ENCODE measurements at places on chromosomes 11 and 22. TPM values are rescaled to one million over a fixed set of nuclear protein-coding genes. Genes with fewer than 3 reads are reported as not detected.

HTR3A gene
- not detected for total RNA-seq

TPST2 gene
- 119 TPM for total RNA-seq

SHISAL1 gene
- total RNA-seq, result 1.5 TPM

- H3K36me3 ChIP-seq, result no peaks in the 10 kb centered on the region
- H3K27me3 ChIP-seq, result no peaks in the 10 kb centered on the region
- H3K4me1 ChIP-seq, result no peaks in the 10 kb centered on the region
- no peak for DNase-seq
- no peak overlapping the region for H3K4me3 ChIP-seq
Measured at GRCh38 chr11:22792497-22792896, 37.1 kb downstream of the SVIP start.

GRCh38 chr11:127454856-127455255, 454.3 kb upstream of the KIRREL3 start:
- H3K4me1 ChIP-seq, result no peaks in the 10 kb centered on the region
- no peak for DNase-seq
- H3K36me3 ChIP-seq, result no peaks in the 10 kb centered on the region
- no peaks in the 10 kb centered on the region for H3K27me3 ChIP-seq
- no peak overlapping the region for H3K27ac ChIP-seq
- H3K4me3 ChIP-seq, result no peak overlapping the region

DNA sequence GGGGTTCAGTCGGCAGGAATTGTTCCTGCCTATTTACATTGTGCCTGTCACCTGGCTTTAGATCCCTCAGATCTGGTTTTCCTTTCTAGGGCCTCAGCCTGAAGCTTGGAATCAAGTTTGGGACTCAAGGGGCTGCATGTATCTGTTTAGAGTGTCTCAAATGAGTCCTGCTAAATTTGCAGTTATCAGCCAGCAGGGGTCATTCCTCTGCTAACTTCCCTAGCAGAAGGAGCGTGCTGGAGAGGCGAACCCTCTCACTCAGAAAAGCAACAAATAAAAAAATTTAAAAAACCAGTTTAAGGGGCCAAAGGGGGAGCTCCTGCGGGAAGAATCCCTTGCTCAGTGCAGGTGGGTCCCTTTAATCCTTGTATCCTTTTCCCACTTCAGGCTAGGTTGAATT, 1220.2 kb downstream of the JRKL start:
- no peak overlapping the region for H3K27ac ChIP-seq
- no peak overlapping the region for H3K4me3 ChIP-seq
- H3K27me3 ChIP-seq, result no peaks in the 10 kb centered on the region
- no peaks in the 10 kb centered on the region for H3K36me3 ChIP-seq
- DNase-seq, result no peak
- H3K4me1 ChIP-seq, result no peaks in the 10 kb centered on the region

GRCh38 chr22:30922151-30922611, 46.4 kb downstream of the MORC2 start:
- H3K27me3 ChIP-seq, result no peaks in the 10 kb centered on the region
- peak; percentile 47 for DNase-seq
- no peaks in the 10 kb centered on the region for H3K4me1 ChIP-seq
- peaks cover 13% of the 10 kb centered on the region for H3K36me3 ChIP-seq
- H3K4me3 ChIP-seq, result peak overlapping the region; percentile 3

GRCh38 chr11:120011836-120012235, 126.1 kb downstream of the TRIM29 start:
- H3K36me3 ChIP-seq, result no peaks in the 10 kb centered on the region
- no peak overlapping the region for H3K27ac ChIP-seq
- no peaks in the 10 kb centered on the region for H3K27me3 ChIP-seq
- no peaks in the 10 kb centered on the region for H3K4me1 ChIP-seq
- H3K4me3 ChIP-seq, result no peak overlapping the region
- DNase-seq, result no peak

All from thyroid gland (tissue), 4 donors.